ENCODE measurements at places on chromosomes 5 and 9.
A peak's percentile ranks its signal among the peaks of the same experiment; 100 is the strongest.

DNA sequence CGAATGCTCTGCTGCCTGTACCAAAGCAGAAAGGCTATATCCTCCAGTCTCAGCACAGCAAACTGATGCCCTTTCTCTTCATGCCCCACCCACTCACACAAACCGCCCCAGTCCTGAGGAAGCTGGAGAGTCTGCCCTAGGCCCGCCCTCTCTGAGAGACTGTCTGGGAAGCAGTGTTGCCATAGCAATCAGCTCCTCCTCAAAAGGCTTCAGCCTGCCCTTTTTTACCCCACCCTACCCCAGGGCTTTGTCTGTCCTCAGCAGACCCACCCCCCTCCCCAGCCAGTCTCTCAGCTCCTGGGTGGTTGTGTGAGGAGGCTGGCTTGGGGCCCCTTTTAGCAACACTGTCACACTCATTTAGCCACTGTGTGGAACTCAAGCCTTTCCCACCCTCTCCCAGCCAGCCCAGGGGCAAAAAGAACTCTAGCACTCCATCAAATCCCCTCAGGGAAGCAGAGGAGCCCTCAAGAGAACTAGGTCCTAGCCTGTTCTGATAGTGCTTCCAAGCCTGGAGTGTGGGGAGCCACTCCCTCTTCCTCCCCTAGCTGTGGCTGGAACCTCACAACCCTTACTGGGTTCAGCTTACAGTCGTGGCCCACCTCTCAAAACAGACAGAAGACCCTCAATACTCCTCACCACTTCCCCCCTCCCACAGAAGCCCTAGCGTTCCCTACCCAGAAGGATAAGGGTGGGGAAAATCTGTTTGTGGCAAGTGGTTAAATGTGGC is 1.4 kb downstream of the ATOSB start:
- peak overlapping the region; percentile 96 for H3K27ac ChIP-seq
- peak overlapping the region; percentile 85 for H3K4me3 ChIP-seq
- H3K4me1 ChIP-seq: peaks cover 68% of the 10 kb centered on the region
- peaks cover 4% of the 10 kb centered on the region for H3K36me3 ChIP-seq
- H3K27me3 ChIP-seq: no peaks in the 10 kb centered on the region

DNA sequence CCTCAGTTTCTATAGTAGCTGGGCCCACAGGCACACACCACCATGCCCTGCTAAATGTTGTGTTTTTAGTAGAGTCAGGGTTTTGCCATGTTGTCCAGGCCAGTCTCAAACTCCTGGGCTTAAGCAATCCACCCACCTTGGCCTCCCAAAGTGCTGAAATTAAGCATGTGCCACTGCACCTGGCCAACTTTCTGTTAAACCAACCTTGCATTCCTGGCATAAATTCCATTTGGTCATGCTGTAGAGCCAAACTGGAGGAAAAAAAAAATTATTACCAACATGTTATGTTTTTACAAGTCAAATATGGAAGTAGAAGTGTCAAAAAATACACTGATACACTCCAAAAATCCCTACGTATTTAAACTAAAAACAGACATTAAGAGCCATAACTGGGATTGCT is 54.1 kb downstream of the ERMP1 start:
- H3K27me3 ChIP-seq: no peaks in the 10 kb centered on the region
- no peak for DNase-seq

DNA sequence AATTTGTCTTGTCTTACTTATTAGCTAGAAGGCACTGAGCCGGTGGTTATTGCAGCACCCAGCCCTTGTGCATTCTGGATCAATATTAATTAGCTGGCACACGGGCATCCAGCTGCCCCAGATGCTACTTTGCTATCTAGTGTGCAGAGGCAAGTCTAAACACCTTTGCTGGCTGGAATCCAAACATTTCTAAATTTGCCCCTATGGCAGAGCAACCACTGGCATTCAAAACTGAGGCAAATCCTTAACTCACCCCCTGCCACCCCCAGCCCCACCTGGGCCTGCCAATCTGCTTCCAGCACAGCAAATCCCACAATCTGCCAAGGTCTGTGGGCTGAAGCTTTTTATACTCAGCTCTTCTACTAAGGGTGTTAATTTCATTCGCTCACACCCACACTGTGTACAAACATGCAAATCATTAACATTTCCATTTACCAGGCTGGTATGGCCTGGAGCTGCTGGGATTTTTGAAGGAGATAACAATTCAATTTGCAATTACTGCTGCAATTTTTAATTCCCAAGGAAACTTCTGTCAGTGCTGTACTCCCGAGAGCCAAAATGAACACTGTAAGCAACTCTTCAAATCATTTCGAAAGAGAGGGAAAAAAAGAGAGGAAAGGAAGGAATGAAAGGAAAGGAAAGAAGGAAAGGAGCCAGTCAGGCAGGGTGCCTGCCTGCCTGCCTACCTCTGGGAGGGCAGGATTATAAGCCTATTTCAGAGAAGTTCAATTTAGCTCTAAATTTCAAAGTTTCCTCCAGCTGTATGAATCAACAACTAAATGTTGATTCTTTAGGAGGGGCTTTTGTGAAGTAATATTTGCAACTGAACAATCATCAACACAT is 35.5 kb downstream of the RAPGEF1 start:
- H3K4me3 ChIP-seq: no peak overlapping the region
- no peaks in the 10 kb centered on the region for H3K27me3 ChIP-seq
- H3K27ac ChIP-seq: no peak overlapping the region
- no peaks in the 10 kb centered on the region for H3K36me3 ChIP-seq

- H3K36me3 ChIP-seq: no peaks in the 10 kb centered on the region
- no peak for DNase-seq
- H3K27ac ChIP-seq: no peak overlapping the region
- H3K4me3 ChIP-seq: no peak overlapping the region
Observed at GRCh38 chr9:69076550-69076949, 41.0 kb downstream of the FXN start.

GRCh38 chr9:81526587-81526986 is 162.8 kb downstream of the TLE1 start:
- H3K4me3 ChIP-seq: no peak overlapping the region
- H3K27ac ChIP-seq: no peak overlapping the region
- H3K36me3 ChIP-seq: no peaks in the 10 kb centered on the region
- peaks cover 7% of the 10 kb centered on the region for H3K4me1 ChIP-seq

GRCh38 chr5:14165375-14166106 is 22.4 kb downstream of the TRIO start:
- DNase-seq: no peak
- H3K4me3 ChIP-seq: no peak overlapping the region
- H3K27ac ChIP-seq: no peak overlapping the region
- H3K27me3 ChIP-seq: no peaks in the 10 kb centered on the region

DNA sequence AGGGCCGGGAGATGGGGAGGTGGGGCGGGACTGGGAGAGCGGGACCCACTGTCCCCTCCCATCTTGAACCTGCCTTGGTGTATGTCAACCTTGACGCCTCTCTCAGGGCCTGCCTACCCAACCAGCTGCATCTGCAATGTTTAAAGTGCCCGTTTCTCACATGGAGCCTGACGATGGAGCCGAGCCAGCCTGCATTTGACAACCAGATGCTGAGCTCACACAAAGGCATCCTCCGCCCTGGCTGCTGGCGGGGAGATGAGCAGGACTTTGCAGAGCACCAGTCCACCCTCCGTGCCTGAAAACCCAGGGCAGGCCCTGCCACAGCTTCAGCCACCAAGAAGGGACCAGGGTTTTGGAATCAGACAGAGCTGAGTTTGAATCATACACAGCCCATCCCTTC is 141.1 kb upstream of the SMIM23 start:
- H3K4me1 ChIP-seq: no peaks in the 10 kb centered on the region
- H3K27ac ChIP-seq: no peak overlapping the region
- peaks cover 4% of the 10 kb centered on the region for H3K27me3 ChIP-seq
- no peaks in the 10 kb centered on the region for H3K36me3 ChIP-seq
- H3K4me3 ChIP-seq: no peak overlapping the region

GRCh38 chr9:133406480-133407307 is 11.1 kb downstream of the REXO4 start:
- H3K4me3 ChIP-seq: no peak overlapping the region
- no peak overlapping the region for H3K27ac ChIP-seq
- DNase-seq: peak; percentile 93
- H3K36me3 ChIP-seq: peaks cover 88% of the 10 kb centered on the region

DNA sequence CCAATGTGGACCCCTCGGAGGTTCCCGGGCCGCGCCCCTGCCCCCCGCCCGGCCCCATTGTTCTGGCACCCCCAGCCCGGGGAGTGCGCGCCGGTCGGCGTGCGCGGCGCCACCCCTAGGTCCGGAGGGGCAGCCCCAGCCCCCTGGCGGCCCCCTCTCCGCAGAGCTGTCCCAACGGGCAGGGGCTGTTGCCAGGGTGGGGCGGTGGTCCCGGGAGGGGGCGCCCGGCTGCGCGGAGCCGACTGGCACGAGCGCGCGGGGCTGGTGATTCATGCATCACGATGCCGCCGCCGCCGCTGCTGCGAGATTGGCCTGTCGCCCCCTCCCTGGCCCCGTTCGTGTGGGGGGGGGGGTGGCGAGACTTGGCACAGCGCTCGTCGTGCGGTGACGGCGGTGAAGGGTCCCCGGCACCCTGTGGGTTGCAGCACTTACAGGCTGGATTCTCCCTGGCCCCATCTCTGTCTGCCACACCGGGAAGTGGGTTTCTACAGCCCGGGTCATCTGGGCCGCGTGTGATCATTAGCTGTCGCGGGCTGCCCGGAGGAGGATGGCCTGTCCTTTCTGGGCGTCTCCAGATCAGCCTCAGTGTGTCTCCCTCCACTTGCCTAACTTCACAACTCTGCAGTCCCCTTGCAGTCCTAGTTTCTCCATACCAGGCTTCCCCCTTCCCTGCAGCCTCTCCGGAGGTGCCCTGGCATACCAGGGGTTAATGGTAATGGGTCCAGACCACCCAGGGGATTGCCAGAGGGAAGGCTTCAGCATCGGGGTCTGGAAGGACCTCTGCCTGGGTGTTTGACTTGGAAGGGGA is 858 bp downstream of the NCS1 start:
- peak overlapping the region; percentile 45 for H3K4me3 ChIP-seq
- H3K27me3 ChIP-seq: no peaks in the 10 kb centered on the region
- H3K4me1 ChIP-seq: peaks cover 10% of the 10 kb centered on the region
- no peak for DNase-seq

DNA sequence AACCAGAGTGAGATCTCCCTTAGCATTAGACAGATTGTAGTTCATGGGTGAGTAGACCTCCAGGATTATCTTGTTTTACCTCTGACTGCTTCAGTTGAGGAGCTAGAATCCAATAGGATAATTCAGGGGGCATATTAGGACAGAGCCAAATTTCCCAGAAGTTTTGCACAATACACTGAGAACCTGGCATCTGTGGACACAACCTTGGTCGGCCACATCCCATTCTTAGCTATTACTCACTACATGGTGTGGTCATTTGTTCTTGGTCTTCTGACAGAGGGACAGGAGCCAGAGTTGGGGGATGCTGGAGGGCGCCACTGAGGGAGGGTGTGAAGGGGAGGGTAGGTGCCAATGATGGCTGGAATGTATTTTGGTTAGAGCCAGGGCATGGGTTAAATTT is 66.6 kb downstream of the NPR3 start:
- no peaks in the 10 kb centered on the region for H3K27me3 ChIP-seq
- H3K36me3 ChIP-seq: no peaks in the 10 kb centered on the region
- no peak for DNase-seq

- no peak for DNase-seq
- H3K4me1 ChIP-seq: peaks cover 25% of the 10 kb centered on the region
- H3K4me3 ChIP-seq: no peak overlapping the region
- peaks cover 22% of the 10 kb centered on the region for H3K36me3 ChIP-seq
- H3K27me3 ChIP-seq: no peaks in the 10 kb centered on the region
Observed at GRCh38 chr5:150122158-150122510, 33.5 kb downstream of the PDGFRB start.

DNA sequence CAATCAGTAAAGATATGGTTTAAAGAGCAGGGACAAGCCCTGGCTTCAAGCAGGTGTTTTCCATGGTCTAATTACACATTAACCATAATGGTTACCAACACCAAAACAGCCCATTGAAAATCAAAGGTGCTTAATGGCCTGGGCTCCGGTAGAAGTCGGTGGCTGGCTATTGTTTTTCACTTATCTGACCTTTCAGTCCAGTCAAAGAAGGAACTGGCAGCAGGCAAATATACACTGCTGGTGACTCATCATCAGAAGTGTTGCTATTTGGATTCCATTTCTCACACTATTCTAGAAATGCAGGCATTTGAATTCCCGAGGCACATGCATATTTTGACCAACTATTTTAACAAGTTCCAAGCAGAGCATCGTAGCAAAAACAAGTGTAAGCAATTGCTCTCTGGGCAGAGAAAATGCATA is 26.3 kb upstream of the GABRP start:
- H3K4me1 ChIP-seq: no peaks in the 10 kb centered on the region
- H3K4me3 ChIP-seq: no peak overlapping the region
- H3K36me3 ChIP-seq: no peaks in the 10 kb centered on the region
- DNase-seq: no peak
- H3K27ac ChIP-seq: peak overlapping the region; percentile 59
- H3K27me3 ChIP-seq: no peaks in the 10 kb centered on the region

- no peaks in the 10 kb centered on the region for H3K27me3 ChIP-seq
- H3K27ac ChIP-seq: no peak overlapping the region
- no peaks in the 10 kb centered on the region for H3K36me3 ChIP-seq
- no peaks in the 10 kb centered on the region for H3K4me1 ChIP-seq
- H3K4me3 ChIP-seq: no peak overlapping the region
- no peak for DNase-seq
Observed at GRCh38 chr5:50697739-50698138, 31.3 kb downstream of the PARP8 start.

DNA sequence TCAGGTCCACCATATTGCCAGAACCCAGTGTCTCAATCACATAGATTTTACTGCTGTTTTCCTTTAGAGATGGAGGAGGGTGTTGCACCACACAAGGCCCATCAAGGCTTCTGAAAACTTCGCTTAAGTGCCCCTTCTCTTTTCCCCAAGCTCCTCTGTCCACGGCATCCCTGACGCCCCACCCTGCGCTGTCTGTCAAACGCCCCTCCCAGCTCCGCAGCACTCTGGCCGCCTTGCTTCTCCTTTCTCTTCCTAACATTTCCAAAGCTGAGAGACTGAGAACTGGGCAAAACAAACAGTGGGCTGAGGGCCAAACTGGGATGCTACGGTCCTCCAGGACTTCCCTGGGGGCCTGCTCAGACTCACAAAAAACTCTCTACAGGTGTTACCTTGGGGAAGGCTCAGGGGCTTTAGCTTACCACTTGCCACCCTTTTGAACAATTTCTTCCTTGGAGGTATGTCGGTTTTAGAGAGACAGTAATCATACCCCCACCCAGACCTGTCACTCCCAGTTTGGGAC is 28.3 kb upstream of the ERGIC1 start:
- no peak for DNase-seq
- H3K4me3 ChIP-seq: no peak overlapping the region
- peak overlapping the region; percentile 94 for H3K27ac ChIP-seq
- peaks cover 12% of the 10 kb centered on the region for H3K4me1 ChIP-seq

DNA sequence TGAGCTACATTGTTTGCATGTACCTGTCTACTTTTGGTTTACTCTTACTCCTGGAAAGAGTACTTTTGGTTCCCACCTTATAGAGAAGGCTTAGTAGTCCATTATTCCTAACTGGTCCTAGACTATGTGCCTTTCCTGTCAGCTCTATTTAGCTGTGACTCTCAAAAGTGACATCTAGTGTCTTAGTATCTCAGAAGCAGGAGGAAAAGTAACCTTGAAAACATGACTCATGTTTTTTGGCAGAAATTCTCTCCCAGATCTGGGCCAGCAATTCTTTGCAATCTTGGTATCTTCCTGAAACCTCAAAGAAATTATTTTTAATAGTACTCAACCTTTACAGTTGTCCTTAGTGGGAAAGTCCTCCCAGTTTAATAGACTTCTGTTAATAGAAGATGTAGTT is 691.7 kb upstream of the SEMA6A start:
- no peak for DNase-seq
- no peak overlapping the region for H3K4me3 ChIP-seq
- no peaks in the 10 kb centered on the region for H3K4me1 ChIP-seq
